ENCODE measurements at places on chromosomes 5 and 9.

- peak; percentile 30 for DNase-seq
These were observed 42.1 kb upstream of the OLFM1 start for GRCh38 chr9:135045264-135045927.

GRCh38 chr5:119355685-119356611, at the start of gene TNFAIP8:
Gene TNFAIP8 (plus strand): TSS chr5:119356019. CDS start chr5:119356091, 72 bp downstream.
- peak; percentile 46 for DNase-seq

DNA sequence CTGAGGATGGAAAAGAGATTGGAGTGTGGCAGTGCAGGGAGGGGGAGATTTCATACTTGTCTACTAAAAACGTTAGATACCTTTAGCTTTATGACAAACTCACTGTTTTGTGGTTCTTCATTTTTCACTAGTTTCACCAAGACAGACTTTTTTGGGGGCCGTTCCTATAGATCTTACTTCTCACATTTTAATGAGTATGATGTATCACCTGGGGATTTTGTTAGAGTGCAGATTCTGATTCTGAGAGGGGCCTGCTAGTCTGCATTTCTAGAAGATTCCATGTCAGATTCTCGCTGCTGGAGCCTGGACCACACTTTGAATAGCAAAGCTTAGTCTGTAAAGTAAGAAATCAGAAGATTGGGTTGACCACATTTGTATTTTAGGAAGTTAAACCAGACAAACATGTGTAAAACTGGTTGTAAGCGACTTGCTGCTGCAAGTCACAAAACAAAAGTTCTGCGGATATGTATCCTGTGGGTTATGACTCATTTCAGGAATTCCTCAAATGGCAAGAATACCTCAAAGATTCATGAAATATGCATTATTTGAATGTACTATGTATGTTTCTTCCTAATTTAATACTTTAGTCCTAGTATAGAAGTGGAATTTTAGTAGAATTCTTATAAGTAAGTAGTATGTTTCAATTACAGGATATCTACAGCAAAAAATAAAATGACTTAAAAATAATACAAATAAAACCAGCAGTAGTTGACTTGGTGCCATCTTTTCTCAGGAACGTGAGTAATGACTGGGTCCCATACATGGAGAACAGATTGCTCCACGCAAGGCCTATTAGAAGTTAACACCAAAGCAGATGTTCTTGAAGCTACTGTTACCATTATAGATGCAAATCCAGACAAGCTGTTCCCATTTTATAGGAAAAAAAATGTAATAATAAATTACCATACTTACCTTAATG, 27.8 kb downstream of the NFIL3 start:
- DNase-seq: no peak

DNA sequence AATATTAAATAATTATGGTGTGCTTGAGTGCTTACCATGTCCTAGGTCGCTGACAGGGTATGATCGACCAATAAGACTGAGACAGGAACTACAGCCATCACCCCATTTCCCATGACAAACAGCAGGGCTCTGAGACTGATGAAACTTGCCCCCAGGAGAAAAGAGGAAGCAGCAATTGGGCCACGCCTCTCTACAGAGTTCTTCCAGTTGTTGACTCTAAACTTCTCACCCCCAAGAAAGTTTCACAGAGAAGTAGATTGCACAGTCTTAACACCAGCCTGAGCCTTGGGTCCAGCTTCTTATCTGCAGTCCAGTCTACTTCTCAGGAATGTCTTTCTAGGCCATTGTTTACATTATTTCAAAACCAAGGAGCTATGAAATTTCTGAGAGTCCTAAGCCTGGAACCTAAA, 182.2 kb upstream of the ANKRD55 start:
- DNase-seq: peak; percentile 85
